ENCODE measurements at places on chromosomes 7 and 10. TPM values are rescaled to one million over a fixed set of nuclear protein-coding genes. Genes with fewer than 3 reads are reported as not detected.

GRCh38 chr7:154832557-154833138, 170.3 kb downstream of the PAXIP1 start:
- ATAC-seq, result no peak

DNA sequence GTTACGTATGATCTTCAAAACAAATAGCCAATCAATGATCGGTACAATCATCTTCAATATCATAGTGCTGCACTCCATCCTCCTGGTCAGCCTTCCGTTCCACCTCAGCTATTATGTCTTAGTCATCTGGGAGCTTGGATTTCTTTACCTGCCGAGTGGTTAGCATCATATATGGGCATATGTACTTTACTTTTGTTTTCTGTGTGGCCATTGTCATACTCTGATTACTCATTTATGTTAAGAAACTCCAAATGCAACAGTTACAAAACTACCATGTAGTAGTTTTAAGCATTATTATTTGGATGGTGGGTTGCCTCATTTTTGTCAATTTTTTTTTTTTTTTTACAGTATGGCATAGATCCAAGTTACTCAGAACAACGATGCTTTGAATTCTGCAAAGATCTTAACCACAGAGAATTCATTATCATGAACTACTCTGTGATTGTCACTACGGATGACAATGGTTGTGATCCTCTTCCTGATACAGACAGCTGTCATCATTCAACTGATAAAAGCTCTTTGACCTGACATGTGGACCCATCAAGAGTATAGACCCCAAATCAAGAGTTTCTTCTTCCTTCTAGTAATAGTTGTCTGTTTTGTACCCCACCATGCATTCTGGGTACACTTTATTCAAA, 52.1 kb upstream of the NME8 start:
- ATAC-seq, result peak; percentile 16

DNA sequence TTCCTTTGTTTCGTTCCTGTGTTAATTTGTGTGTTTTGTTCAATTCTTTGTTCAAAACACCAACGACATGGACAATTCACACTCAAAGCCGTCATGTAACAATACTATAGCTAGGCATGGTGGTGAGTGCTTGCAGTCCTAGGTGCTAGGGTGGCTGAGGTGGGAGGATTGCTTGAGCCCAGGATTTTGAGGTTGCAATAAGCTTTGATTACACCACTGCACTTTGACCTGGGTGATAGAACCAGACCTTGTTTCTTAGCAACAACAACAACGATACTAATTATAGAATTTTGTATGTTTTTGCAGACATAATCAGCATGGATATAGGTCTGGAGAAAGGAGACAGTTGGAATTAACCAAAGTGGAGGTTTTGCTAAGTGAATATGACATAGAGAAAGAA, 936.2 kb downstream of the PCDH15 start:
- no peak for ATAC-seq

DNA sequence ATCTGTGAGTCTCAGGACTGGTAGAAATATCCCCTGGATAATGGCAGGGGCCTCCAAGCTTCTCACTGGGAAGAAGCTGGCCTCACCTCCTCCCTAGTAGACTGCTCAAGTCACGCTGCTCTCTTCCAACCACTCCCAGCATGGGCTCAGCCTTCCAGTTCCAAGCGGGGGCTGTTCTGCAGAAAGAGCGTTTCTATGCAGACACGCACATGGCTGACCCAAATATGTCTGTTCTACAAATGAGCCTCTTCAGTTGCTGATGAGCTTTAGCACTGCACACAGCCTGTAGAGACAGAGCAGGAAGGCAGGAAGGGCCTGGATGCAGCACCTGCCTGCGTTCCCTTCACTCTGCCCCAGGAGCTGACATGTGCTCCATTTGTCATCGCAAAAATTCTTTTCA, 523.9 kb upstream of the MGMT start:
- ATAC-seq, result no peak

DNA sequence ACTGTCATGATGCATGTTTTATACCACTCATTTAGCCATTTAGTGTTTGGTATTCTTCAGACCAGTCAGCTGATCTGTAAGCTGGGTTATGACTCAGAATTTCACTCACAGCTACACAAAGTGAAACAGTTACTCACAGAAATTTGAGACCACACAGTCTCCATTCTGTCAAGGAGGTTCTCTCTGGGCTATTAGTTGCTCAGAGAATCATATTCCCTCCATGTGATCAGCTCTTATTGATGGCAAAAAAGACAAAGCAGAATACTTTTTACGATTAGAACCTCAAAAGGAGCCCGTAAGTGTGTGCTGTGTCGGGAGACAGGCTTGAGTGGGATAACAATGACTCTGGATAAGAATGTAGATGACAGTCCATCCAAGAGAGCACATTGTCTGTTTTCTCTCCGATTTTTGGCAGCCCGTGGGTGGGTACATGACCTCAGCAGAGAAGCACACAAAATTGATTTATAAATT, 277.6 kb upstream of the SORCS1 start:
- ATAC-seq, result peak; percentile 29

- no peak for ATAC-seq
Observed at GRCh38 chr10:130885021-130885655, 426.4 kb downstream of the TCERG1L start.

DNA sequence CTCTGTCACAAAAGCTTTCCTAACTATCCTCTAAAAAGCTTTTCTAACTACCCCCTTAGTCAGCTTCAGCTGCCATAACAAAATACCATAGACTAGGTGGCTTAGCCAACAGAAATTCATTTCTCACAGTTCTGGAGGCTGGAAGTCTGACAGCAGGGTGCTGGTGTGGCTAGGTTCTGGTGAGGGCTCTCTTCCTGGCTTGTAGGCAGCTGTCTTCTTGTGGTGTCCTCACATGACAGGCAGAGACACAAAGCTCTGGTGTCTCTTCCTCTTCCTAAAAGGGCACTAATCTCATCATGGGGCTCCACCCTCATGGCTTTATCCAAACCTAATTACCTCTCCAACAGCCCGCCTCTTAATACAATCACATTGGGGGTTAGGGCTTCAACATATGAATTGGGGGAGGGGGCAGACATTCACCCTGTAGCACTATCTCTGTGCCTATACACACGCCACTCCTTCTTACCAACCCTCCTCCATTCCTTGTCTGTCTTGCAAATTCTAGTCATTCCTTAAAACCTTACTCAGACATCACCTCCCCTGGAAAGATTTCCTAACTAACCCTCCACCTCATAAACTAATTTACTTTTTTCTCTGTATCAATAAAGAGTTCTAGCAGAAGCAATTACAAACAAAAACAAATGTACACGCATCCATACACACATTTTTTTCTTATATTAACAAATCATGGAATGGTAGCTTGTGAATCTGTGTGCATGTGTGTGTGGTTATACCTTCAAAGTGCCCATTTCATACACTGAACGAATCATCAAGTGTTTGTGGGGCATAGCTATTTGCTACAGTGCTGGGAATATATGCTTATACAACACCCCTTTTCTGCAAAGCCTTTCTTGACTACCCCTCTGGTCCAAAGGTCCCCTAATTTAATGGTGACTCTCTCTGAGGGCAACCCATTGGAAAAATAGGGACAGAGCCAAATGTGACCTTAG, 26.4 kb downstream of the RHOBTB1 start:
- ATAC-seq, result no peak

GRCh38 chr10:43421201-43421507, 12.2 kb upstream of the HNRNPF start:
- ATAC-seq, result no peak

- ATAC-seq, result no peak
Observed at GRCh38 chr7:47088329-47089067, 493.4 kb downstream of the TNS3 start.

DNA sequence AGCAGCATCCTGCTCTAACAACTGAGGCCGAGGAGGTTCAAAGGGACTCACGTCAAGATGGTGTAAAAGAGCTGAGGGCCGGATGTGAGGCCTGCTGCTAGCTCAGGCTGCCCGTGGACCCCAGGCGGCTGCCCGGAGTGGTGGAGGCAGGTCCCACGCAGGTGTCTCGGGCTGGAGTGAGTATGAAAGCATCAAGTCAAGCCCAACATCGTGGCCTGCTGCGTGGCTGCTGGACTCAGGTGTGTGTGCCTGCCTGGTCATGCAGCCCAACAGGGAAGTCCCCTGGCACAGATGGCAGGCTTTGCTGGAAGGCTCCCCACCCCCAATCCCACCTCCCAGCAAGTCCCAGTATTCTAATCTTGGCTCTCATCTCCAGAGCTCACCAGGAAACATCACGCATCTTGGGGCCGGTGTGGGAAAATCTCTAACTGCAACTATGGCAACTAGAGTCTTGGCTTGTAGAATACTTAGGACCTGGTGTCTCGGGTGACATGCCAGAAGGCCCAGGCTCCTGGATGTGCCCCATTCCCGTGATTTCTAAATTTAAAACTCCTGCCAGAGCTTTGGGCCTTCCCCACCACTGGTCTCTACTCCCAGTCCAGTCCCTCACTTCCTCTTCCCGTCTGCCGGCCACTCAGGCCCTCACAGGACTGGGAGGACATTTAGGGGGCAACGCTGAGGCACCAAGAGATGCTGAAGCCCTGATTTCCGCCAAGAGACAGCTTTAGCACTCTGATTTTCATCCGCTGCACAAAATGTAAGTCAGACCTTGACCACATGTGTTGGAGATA, 85.9 kb downstream of the PRKAG2 start:
- ATAC-seq, result no peak

- ATAC-seq, result peak; percentile 34
Observed at GRCh38 chr7:101018271-101019167, 1.4 kb upstream of the MUC17 start.

GRCh38 chr7:114084472-114085312, 165.9 kb upstream of the PPP1R3A start:
- peak; percentile 22 for ATAC-seq

DNA sequence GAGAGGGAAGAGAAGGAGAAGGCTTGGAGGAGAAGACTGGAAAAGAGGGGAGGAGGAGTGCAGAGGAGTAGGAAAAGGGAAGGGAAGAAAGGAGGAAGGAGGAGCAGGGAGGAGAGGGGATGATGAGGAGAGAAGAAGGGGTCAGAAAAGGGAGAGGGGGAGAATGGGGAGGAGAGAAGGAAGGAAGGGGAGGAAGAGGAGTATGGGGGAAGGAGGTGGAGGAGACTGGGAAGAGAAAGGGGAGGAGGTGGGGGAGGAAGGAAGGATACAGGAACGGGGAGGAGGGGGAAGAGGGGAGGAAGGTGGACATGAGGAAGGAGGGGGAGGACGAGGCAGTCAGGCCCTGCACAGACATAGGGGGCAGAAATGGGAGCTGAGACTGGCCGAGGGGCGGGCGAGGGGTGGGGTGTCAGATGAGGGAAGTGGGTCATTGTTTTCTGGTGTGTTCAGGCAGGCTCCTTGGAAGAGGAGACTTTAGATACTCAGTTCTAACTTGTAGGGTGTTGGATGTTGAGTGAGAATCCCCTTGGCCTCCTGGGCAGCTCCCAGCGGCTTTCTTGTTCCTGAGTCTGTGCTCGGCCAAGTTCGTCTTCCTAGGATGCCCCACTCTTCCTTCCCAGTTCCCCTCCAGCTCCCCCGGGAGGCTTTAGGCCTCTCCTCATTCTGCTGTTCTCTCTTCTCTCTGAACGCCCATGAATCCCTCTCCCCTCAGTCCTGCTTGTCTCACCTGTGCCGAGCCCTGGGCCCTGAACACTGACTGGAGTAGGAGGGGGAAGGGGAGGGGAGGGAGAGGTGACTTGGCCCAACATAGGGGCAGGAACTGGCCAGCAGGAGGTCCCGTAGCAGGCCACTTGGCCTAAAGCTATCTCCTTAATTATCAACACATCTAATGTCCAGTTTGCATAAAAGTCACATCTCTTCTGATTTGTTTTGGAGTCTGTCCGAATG, 12.8 kb upstream of the CRHR2 start:
- no peak for ATAC-seq

GRCh38 chr10:12510984-12511383, 161.6 kb downstream of the CAMK1D start:
- ATAC-seq, result no peak

DNA sequence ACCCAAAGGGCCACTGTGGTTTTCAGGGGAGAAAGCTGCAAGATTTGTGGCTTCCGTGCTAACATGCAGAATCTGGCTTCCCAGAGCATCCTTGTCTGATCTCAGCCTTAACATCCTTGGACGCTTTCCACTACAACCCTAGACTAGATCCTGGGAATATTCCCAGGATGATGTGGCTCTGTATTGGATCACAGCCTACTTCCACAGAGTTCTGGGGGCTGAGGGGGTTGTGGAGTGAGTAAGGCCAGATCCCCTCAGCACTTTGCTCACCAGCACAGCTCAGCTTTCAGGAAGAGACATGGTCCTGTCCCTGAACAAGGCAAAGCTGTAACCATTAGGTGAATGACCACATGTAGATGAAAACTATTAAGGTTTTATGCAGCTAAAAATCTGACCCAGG, 241.3 kb upstream of the MYO3A start:
- ATAC-seq, result no peak

DNA sequence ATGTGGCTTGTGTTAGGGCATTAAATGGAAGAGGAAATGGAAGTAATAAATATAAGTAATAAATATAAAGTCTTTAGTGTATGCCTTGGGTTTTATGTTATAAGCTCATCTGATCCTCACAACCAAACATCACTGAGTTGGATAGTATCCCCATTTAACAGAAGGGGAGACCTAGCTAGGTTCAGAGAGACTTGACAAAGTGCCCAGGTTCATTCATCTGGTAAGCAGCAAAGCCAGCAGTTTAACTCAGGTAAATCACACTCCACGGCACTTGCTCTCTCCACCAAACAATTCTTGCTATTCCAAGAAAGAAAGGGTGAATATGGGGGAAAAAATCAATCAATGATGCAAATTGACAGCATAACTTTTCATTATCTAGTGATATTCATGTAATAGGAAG, 167.3 kb downstream of the MAGI2 start:
- ATAC-seq, result no peak

DNA sequence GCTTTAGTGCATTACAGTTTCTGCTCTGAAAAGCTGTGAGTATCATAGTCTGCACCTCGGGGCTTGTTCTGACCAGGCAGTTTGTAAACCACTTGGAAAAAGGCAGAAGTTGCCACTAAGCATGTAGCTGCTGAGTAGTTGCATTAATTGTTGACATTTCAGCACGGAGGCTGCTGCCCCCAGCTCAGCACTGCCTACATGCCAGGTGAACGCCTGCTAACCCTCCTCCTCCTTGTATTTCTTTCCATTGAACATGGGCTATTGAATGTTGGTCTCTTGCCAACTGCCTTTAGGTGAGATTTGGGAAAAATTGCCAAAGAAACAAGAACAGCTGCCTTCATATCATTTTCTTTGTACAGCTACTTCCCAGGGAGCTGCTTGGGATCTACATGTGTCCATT, 164.2 kb downstream of the RAPGEF5 start:
- ATAC-seq, result no peak

GRCh38 chr7:33243319-33243881, 114.0 kb downstream of the BBS9 start:
- no peak for ATAC-seq

- no peak for ATAC-seq
Observed at GRCh38 chr10:176677-177076, 41.4 kb downstream of the ZMYND11 start.

- no peak for ATAC-seq
Observed at GRCh38 chr7:135430626-135431025, 79.3 kb downstream of the CNOT4 start.

- ATAC-seq, result no peak
Observed at GRCh38 chr7:24129597-24129996, 154.4 kb upstream of the NPY start.

The CYP2W1 gene
- total RNA-seq, result not detected

The NXPH1 gene
- not detected for total RNA-seq

The HMX3 gene
- not detected for total RNA-seq

The ABLIM1 gene
- total RNA-seq, result 154 TPM

The ELN gene
- total RNA-seq, result not detected

All from activated T-helper 17 cell treated with anti-CD3 and anti-CD28 coated beads, Interleukin-2, amount 50 U/mL, for 72 hours (primary cell).